Hippocampal formation (tissue), 2 donors: ENCODE measurements at places on chromosomes 16 and 17.

DNA sequence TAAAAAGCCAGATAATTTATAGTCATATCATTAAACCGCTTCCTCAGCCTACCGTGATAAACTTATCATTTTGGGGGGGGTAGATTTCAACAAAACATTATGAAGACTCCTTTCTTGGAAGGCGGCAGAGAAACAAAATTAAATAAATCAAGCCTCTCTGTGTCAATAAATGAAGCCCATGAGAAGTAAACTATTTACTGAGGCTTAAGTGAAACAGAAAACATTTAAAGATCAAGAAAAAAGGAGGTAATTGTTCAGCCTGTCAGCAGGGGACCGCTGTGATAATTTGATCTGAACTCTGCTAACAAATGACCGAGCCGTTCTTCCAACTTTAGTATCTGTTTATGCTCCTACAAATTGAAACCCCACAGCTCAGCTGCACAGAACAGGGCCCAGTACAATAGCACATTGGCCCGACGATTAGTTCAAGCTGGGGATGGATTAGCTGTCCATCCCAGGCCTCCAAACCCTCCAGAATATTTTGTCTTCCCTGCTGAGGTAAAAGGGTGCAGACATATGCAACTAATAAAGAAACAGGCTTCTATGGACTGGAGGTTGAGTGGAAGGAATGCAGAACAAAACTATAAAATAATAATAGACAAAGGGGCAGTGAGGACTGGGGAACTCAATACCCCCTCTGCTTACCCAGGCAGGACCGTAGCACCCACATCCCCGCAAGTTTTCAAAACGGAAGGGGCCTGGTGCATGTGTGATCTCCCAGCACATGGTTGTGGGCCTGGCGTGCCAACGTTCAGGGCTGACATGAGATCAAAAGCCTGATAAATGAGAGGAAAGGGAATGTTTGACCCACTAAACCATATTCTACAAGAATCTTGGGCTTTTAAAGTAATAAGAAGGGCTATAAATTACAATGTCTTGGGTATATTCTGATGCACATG, 298.1 kb upstream of the IRX5 start:
- DNase-seq: no peak

DNA sequence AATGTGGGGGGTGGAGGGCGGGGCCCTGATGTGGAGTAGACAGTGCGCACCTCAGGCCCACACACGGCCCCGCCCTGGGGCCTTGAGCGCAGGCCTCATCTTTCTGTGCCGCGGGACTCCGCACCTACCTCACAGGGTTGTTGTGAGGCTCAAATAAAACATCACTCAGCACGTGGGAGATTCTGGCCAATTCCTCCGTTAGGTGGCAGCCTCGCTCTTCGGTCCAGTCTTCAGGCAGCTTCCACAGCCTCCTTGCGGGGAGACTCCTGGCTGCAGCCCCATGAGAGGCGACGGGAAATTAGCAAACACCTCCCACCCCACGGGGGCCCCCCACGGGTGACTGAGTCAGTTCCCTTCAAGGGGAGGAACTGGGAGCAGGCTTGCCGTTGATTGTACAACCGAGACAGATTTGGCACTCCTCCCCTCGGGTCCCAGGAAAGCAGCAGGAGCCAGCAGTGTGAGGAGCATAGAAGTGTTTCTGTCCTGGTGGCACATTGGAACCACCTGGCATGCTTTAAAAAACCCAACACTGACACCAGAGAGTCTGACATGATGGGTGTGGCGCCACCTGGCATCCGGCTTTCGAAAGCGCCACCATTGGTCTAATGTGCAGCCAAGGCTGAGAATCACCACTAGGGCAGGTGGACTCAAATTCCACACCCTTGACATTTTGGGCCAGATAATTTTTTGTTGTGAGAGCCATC, 7.6 kb downstream of the MRM1 start:
- DNase-seq: peak; percentile 14

GRCh38 chr17:33779234-33779591, 475.9 kb upstream of the CCL2 start:
- no peak for DNase-seq

DNA sequence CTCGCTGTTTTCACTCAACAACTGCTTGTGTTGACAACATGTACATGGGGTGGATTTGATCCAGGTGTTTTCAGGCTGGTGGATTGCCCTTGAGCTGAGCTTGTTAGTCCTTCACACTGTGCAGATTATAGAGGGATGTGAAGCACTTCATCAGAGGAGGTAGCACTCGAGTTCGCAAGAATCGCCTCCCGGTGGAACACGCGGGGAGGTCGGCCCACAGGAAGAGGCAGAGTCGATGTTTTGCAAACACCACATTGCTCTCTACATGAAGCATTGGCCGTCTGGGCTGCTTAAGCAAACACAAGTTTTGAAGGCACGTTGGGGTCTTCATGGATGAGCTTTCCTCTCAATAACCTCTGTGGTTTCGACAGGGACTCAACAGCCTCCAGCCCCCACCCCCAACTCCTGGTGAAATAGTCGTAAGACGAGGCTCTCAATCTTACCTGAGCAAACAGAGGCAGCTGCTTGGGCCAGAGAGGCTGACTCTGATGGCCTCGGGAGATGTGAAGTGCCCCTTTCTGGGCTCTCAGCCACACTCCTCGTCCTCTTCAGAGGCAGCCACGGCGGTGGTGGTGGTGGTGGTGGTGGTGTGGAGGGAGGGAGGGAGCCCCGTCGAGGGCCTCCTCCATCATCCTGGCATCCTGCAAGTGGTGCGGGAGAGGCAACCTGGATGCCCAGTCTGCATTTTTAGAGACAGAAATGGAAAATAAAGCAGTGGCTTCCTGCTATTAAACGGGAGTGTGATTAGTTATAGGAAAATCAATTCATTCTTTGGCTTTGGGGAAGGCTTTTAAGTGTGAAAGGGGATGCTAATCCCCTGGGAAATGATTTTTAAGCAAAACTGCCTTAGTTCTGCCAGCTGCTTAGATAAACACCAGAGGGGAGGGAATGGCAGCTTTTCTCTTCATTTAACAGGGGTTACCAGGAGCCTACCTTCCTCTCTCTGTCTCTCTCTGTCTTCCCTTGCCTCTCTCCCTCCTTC, 552.5 kb upstream of the EEF2KMT start:
- DNase-seq: no peak

- DNase-seq: no peak
These were observed 145.9 kb downstream of the HS3ST3B1 start for GRCh38 chr17:14446825-14447224.

DNA sequence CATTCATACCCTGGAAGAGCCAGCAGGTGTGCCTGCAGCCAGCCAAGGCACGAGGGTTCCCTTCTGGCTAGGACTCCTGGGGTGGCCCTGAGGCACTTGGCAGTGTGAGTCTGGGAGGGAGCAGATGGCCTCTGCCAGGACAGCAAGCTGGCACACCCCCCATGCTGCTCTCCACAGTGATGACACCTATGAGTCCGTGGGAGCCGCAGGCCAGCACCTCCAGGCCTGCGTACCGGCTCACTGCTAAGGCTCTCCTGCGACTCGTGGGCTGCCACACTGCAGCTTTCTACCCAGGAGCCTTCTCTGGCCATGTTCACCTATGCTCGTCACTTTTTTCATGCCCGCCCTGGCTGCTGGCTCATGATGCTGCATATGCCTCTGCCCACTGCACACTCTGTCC, 68.1 kb downstream of the NDEL1 start:
- no peak for DNase-seq
